GOT3 (cell line): ENCODE measurements at places on chromosomes 11 and 22.

DNA sequence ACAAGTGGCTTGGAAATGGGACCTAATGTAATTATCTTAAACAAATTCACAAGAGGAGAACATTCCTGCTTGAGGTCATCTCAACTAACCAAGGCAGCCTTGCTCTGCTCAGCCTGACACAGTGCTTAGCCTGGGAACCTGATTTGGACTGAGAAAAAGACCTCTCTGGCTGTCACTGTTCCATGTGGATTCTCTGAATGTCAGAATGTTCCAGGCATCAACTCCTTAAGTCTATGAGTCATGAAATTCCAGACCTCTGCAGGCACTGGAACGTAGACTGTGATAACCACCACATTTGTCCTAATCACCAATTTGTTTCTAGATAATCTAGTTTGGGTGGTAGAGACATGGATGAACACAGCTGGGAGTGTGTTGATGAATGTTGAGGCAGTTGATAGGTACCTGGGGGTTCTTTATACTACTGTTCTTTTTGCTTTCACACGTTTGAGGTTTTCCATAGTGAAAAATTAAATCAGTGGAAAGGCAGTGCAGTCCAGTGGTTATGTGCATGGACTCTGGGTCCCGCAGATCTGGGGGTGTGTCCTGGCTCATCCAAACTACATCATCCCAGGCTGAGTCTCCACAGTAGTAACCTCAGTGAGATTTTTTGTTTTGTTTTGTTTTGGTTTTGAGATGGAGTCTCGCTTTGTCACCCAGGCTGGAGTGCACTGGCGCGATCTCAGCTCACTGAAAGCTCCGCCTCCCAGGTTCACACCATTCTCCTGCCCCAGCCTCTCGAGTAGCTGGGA, 269.6 kb downstream of the MN1 start:
- DNase-seq = no peak

DNA sequence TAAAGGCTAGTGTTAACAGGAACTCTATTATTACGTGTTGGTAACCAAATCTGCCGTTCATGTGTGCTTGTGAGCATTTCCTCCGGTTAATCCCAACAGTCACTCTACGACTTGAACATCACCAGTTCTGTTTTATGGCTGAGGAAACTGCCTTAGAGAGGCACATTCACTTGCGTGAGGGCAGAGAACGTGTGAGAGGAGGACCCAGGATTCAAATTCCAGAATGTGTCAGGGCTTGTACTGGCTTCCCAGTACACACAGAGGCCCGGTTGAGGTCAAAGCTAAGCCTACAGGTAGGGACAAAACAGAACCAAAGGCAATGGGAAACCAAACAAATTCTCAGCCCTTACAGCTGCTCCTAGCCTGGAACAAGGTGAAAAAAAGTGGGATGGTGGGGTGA, 66.9 kb upstream of the TENM4 start:
- DNase-seq = no peak

DNA sequence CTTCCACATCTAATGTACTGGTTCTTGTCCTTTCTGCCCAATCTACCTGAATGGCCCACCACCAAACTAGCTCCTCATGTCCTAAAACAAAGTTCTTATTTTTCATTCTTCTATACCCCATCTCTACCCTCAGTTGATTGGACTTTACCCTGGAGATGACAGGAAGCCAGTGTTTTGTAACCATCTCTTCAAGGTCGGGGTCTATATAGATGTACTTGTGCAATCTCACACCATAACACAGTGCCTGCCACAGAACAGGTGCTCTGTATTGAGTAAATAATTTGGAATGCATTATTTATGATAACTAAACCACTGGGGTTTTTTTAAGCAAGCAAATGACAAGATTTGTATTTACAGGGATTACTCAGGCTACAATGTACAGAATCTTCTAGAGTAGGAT, 76.7 kb upstream of the FAM181B start:
- DNase-seq = no peak

DNA sequence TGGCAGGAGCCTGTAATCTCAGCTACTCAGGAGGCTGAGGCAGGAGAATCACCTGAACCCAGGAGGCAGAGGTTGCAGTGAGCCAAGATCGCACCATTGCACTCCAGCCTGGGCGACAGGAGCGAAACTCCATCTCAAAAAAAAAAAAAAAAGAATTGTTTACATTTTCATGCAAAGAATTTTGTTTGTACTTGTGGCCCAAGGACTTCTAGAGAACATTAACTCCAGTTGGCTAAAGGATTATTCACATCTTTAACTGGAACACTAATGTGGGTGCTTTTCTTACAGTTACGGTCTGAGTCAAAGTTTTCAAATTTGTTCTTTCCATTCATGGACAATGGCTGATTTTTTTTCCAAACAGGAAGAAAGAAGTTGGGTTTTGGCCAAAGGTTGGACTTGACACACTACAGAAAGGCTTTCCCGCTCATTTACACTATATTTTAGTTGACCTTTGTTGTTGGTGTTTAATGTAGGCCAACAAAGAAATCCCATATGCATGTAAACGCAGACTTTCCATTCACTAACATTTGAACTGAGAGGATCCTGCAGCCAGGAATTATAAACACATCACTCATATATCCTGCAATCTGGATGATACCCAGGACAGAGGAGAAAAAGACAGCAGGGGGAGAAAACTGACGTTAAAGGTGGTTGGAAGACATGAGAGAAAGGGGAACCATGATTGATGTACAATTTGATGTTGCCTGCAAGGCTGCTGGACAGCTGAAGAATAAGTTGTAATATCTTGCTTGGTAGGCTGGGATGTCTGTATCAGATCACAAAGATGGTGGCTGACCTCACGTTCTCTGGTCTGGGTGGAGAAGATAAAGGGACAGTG, 13.1 kb downstream of the POU2AF1 start:
- no peak for DNase-seq

DNA sequence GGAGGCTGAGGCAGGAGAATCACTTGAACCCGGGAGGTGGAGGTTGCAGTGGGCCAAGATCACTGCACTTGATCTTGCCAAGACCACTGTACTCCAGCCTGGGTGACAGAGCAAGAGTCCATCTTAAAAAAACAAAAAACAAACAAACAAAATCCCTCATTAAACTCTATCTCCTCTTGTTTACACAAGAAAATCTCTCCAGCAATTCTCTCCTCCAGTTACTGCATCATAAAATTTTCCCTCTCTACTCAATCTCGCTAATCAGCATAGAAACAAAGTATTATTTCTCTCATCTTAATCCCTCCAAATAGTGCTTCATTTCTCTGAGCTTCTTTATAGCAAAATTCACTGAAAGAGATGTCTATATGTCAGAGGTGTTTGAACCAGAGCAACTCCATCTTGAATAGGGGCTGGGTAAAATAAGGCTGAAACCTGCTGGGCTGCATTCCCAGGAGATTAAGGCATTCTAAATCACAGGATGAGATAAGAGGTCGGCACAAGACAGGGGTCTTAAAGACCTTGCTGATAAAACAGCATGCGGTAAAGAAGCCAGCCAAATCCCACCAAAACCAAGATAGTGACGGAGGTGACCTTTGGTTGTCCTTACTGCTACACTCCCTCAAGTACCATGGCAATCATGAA, 19.8 kb downstream of the MTMR2 start:
- DNase-seq = no peak

DNA sequence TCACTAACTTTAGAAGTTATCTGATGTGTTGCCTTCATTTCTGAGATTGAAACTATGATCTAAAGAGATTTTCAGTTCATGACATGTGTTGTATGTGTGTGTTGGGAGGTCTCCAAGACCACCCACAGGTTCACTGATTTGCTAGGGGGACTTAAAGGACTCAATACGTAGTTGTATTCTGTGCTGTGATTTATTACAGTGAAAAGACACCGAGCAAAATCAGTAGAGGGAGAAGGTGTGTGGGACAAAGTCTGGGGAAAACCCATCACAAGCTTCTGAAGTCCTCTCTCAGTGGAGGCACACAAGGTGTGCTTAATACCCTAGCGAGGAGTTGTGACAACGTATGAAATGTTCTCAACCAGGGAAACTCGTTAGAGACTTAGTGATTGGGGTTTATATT, 35.6 kb downstream of the RNF169 start:
- no peak for DNase-seq

DNA sequence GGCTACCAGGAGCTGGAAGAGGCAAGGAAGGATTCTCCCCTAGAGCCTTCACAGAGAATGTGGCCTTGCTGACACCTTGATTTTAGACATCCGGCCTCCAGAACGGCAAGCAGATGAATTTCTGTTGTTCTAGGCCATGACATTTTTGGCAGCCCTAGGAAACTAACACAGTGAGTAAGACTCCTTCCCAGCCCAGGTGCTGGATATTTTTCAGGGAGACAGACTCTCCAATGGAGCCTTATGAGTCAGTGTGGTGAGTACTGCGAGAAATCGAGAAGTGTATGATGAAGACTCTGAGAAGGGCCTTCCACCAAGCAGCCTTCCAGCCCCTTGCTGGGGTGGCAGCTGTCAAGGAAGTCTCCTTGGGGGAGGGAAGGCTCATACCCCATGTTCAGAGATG, 114.4 kb downstream of the OSBP2 start:
- no peak for DNase-seq
